ENCODE measurements at places on chromosomes 12 and 14. TPM values are rescaled to one million over a fixed set of nuclear protein-coding genes. Genes with fewer than 3 reads are reported as not detected.

DNA sequence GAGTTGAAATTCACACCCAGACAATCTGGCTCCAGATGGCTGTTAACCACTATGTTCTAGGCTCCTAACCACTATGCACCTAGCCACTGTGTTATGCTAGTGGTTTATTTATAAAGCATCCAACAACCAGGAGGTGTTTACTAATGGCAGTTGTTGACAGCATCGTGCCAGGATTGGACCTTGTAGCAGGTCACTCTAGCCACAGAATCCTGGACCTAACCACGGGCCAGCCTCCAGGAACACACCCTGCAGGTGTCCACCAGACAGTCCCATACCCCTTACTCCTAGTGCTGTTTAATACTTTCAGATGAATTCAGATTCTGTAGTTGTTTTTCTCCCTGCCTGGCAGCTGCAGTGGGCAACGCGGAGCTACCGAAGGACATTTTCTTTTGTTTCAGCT is 109.4 kb upstream of the MYL2 start:
- DNase-seq = no peak

DNA sequence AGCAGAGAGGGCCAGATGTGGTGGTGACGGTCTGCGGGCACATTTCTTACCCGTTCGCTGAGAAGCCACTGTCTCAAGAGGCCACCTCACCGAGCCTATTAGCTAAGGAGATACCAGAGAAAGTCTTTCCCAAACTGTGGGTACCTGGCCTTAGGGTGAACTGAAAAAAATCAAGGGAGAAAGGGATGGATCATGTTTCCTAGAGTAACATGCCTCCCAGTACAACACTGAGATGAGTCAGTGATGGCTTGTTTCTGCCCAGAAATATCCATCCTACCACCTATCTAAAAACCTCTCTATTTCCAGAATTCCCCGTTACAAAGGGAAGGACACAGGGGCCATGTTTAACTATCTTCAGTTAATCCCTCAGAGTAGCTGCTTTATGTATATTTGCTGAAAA is 83.7 kb downstream of the LMNTD1 start:
- DNase-seq = no peak

DNA sequence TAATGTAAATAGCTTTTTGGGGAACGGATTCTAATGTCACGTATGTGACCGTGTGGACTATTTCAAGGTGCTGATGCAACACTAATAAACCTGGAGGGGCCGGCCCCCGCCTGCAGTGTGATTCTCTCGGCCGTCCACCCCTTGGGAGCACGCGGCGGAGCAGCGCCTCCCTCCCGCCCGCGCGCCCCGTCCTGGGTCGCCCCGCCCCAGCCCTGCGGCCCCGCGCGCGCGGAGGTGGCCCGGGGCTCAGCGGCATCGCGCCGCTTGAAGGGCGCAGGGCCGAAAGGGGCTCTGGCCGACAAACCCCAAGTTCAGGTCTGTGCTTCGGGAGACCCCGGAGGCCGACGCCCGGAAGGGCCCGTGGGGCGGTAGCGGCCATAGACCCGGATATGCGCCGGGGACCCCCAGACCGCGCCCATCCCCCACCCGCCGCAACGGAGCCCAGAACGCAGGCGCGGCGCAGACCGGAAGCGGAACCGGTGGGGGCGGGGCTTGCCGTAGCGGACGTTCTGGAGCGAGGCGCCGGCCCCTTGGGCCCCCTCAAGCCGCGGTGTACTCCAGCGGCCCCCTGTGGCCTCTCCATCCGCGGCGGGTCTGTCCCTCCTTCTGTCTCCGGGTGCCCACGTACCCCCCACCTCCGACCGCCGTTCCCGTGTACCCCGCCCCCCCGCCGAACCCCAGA is at the start of gene TEX22:
TSS of gene TEX22 (plus strand) at position 495 of the 682 bp plus-strand sequence. CDS start 803 bp downstream, outside the sequence.
- peak; percentile 41 for DNase-seq

- DNase-seq = no peak
Measured at GRCh38 chr12:104452087-104452486, 4.7 kb upstream of the CHST11 start.

DNA sequence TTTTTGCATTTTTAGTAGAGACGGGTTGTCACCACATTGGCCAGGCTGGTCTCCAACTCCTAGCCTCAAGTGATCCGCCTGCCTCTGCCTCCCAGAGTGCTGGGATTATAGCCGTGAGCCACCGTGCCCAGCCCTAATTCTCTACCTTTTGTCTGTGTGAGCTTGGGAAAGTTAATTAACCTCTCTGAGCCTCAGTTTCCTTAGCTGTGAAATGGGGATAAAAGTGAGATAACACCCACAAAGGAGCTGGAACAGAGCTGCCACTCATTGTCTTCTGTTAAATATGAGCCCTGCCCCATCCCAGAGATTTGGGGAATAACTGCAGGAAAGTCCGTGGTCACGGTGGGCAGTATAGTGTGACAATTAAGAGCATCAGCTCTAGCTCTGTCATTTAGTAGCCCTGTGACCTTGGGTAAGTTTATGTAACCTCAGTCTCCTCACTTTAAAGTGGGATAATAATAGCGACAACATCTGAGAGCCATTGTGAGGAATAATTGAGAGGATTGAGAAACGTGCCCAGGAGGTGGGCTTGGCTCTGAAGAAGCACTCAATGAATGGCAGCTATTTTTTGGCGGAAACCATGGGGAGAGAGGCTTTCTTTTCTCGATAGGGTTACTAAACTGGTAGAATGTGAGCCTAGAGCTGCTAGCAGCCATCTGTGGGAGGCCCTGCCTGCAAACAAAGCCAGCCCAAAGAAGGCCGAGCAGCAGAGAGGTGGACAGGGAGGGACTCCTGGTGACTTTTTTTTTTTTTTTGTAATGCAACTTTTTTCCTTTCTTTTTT is 60.8 kb upstream of the MED13L start:
- DNase-seq = no peak

DNA sequence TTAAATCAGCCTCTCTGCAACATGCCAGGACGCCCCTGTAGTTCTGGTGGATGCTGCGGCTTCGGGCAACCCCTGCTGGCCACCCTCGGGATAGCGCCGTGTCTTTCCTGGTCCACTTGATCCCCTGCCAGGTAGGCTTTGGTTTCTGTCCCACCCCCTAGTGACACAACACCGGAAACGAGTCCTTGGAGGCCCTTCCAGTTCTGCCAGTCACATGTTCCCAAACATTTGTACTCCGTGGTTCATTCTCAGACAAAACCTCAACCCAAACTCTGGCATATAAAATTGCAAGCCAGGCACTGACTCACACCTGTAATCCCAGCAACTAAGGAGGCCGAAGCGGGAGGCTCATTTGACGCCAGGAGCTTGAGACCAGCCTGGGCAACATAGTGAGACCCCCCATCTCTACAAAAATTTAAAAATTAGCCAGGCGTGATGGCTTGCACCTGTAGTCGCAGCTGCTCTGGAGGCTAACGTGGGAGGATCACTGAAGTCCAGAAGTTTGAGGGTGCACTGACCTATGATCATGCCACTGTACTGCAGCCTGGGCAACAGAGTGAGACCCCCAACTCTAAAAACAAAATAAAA is 37.0 kb downstream of the RASAL1 start:
- DNase-seq = no peak

- DNase-seq = no peak
Measured at GRCh38 chr14:99272899-99273765, 1.1 kb upstream of the BCL11B start.

The ATL1 gene
- 5.5 TPM for total RNA-seq

All from pulmonary artery endothelial cell (primary cell).